ENCODE measurements at places on chromosomes 3 and 15.

- no peak for DNase-seq
These were observed 181.2 kb upstream of the TTC14 start for GRCh38 chr3:180420804-180421203.

DNA sequence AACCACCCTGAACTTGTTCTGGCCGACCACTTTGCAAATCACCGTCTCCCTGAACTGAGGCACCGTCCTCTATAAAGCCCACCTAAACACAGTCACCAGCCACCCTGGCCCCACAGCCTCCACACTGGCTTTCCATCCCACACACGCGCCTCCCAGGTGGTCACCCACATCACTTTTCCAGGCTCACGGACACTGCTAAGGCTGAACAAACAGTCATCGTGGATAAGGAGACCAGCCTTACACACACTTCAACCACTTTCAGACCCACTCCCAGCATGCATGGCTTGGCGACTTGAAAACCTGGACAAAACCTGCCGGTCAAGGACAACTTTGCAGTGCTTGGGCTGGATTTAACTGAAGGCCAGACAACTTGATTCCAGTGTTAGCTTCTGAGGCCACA lies 8.4 kb downstream of the CHSY1 start:
- no peak for DNase-seq

DNA sequence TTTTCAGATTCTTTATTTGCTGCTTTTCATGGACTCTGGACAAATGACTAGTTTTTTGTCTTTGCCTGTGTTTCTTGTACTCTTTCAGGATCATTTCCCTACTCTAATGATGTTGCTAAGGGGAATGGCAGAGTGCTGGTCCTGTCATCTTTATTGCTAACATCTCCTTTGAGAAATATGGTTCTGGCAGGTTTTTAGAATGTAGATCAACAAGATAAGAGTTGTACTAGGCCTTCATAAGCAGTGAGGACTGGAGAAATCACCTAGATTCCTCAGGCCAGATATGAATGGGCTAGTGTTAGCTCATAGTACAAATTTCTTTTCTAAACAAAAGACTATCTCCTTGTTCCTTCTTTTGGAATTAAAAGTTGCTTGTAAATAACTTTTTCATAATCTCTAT lies 156.0 kb downstream of the UBE2E2 start:
- DNase-seq, result no peak

DNA sequence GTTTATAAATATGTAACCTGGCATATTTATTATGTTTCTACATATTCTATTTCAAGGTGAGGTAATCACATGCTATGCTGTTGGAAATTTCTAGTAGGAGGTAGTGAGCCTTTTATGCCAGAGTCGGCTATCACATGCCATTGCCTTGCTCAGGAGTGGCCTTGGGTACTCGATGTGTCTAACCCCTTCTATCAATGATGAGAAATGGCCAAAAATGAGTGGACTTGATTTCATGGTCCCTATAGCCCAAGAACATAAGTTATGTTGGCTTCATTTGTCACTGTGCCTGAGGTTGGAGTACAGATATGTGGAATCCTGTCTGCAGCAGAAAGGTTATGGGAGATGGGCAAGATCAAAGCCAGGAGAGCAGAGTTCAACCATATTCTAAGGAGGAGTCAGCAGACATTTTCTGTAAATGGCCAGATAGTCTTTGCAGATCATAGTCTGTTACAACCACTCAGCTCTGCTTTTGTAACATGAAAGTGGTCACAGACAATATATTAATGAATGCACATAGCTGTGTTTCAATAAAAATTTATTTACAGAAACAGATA lies 554.4 kb downstream of the PDCD6IP start:
- DNase-seq, result no peak

GRCh38 chr3:13338231-13338630 lies 81.9 kb downstream of the NUP210 start:
- no peak for DNase-seq

- no peak for DNase-seq
These were observed 105.6 kb downstream of the FBLN2 start for GRCh38 chr3:13654330-13655060.

- DNase-seq, result no peak
These were observed 45.8 kb upstream of the FOXP1 start for GRCh38 chr3:71629289-71629688.

Data from NCI-H2029 (cell line).